ENCODE measurements at places on chromosomes 6 and 20.

- DNase-seq, result no peak
Measured at GRCh38 chr6:69128411-69128810, 493.3 kb downstream of the ADGRB3 start.

GRCh38 chr20:39876976-39877635, 811.9 kb downstream of the MAFB start:
- DNase-seq, result peak; percentile 51

GRCh38 chr6:117666881-117667280, 8.4 kb upstream of the NUS1 start:
- DNase-seq, result no peak

- no peak for DNase-seq
Measured at GRCh38 chr20:43736588-43737158, 9.9 kb upstream of the GTSF1L start.

DNA sequence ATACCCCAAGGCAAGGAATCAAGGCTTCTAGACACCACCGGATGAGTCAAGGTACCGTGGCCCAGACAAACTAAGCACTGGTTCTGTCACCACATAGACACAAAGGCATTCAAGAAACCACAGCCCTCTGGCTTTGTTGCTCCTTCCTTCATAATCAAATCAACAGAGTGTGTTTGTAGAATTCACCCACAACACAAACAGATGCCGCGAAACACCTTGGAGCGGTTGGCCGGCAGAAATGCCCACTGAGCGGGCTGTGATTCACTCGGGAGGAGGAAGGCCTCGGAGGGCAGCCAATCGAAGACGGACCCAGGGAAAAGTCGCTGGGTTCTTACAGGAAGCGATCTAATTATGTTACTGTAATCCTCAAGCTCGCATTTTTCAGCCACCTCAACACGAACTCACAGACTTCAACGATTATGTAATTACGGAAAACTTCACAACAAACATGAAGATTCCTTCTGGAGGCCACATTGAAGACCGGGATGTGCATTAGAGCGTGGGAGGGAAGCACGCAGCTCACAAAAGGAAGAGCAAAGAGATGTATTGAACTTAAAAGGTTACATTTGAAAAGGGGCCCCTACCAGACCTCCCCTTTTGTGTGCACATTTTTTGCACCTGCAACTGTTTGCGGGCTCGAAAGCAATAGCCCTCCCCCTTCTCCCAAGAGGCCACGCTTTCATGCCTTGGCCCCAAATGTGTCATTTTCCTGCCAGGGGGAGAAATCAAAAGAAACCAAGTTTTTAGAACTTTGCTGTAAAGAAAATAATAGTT, 184.7 kb upstream of the PREP start:
- no peak for DNase-seq

- no peak for DNase-seq
Measured at GRCh38 chr6:14451594-14452374, 334.2 kb downstream of the CD83 start.

- DNase-seq, result no peak
Measured at GRCh38 chr20:12598894-12599293, 409.9 kb upstream of the SPTLC3 start.

GRCh38 chr6:155276638-155277037, 12.8 kb downstream of the CLDN20 start:
- no peak for DNase-seq

DNA sequence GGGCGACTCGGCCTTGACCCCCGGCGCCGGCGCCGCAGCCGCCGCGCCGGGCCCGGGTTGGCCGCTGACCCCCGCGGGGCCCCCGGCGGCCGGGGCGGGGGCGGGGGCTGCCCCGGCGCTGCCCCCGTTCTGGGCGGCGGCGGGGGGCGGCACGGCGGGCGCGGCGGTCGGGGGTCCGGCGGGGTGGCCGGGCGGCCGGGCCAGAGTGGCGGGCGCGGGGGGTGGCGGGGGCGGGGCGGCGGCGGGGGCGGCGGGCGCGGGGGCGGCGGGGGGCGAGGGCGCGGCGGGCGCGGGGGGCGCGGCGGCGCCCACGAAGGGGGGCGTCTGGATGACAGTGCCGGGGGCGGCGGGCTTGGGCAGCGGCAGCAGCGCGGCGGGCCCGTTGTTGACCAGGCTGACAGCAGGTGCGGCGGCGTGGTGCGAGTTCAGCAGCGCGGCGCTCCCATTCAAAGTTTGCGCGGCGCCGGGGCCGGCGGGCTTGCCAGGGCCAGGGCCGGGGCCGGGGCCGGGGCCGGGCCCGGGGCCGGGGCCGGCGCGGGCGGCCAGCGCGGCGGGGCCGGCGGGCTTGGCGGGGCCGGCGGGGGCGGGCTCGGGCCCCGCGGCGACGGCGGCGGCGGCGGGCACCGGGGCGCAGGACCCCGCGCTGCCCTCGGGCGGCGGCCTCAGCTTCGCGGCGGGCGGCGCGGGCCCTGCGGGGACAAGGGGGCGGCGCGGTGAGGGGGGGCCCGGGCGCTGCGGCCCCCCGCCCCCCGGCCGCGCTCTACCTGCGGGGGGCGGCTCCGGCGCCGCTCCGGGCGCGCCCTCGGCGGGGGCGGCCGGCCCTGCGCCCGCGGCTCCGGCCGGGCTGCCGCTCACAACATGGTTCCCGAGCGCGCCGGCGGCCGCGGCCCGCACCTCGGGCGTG, 659 bp downstream of the TAF4 start:
- DNase-seq, result no peak

DNA sequence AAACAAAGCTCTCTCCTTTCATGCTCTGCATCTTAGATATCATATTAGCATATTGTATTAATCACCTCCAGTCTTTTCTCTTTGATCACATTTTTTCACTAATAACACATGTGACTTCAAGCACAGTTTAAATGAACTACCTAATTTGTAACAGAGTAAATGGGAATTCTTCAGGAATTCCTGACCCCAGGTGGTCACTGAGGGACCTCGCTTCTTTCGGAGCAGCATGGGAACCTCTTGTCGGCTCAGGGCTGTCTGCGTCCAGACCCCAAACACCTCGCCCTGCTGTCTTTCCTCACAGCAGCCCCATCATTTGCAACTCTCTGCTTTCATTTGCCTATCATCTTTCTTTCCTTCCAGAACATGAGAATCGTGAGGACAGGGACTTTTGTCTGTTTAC, 103.5 kb downstream of the DACT2 start:
- no peak for DNase-seq

DNA sequence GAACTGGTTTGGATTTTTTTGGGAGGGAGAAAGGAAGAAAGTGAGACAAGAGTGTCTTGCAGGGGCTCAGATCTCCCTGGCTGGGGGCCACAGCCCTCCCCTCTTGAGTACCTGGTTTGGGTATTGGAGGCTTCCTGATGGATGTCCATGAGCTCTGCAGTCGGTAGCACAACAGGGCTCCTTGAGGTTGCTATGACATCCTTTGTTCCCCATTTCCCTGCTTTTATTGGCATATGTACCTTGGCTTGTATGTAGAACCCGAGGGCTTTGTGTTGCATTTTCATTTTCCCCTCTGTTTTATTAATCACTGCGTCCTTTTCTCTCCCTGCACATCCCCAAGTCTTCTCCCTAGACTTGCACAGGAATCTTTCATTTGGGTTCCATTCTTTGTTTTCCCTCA, 355.5 kb upstream of the TSHZ2 start:
- DNase-seq, result no peak

DNA sequence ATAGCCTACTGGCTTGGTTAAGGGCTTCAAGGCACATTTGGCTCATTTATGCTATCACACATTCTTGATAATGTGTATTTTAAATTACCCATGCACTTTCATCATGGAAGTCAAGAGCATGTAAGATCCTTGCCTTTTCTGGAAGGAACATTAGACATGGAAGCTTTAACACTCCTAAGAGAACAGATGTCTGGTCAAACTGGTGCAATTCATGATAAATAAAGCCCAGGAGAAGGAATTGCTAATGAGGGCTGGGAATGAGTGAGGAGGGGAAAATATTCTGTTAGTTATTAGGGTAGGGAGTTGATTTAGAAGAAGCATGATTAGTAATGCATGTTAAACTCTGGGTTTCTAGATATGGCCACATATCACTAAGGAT, 688.6 kb upstream of the CITED2 start:
- DNase-seq, result no peak

DNA sequence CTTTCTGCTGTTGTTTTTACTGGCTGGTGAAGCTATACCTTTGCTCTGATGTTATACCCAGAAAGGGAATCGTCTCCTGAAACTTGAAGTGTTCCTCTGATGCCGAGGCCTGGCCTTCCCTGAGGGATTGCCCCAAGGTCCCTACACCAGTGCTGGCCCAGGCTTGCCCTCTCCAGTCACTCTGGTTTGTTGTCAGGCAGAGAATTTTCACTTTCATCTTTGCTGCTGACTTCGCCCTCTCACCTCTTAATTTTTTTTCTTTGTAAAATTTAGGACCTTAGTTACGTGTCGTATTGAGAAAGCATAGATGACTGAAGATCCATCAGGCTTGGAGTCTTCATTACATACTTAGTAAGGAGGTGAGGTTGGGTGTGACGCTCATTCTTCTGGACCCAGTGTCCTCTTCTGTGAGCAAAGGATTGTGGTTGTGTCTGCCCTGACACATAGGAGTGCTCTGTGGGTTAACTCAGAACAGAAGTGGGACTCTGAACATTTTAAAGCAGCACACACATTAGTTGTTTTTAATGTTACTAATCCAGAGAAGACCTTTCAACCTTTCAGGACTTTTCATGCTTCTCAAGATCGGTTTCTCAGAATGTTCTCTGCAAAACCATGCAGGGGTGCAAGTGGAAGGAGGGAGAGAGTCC, 45.4 kb downstream of the TULP4 start:
- DNase-seq, result no peak

DNA sequence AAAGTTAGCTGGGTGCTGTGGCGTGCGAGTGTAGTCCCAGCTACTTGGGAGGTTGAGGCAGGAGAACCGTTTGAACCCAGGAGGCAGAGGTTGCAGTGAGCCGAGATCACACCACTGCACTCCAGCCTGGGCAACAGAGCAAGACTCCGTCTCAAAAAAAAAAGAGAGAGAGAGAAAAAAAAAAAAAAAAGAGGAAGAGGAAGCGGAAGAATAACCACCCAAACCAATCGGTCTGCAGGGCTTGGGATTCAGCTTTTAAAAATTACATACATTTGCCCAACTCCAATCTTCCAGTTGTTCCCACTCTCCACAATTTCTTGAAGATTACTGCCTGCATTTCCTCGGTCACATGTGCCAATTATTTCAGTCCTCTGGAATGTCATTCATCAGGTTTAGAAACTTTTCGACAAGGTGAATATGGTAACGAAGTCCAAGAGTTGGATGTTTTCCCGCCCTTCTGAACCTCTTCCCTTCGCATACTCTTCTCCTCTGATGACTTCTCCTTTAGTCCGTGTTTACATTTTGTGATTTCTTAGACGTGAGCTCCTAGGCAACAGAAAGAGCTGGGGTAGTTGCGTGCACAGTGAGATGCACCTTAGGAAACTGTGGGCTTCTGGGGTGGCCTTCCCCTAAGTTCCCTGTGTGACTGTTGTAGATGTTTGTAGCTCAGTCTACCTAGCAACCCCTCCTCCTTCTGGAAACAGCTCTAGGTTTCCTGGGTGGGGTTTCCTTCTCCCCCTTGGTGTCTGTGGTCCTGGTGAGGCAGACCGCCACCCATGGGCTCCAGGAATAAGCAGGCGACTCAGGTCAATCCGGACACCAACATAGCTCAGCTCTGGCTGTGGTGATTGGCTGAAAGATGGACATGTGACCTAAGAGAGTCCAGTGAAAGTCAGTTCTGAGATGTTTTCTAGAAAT, 63.0 kb upstream of the NCOA3 start:
- DNase-seq, result no peak

DNA sequence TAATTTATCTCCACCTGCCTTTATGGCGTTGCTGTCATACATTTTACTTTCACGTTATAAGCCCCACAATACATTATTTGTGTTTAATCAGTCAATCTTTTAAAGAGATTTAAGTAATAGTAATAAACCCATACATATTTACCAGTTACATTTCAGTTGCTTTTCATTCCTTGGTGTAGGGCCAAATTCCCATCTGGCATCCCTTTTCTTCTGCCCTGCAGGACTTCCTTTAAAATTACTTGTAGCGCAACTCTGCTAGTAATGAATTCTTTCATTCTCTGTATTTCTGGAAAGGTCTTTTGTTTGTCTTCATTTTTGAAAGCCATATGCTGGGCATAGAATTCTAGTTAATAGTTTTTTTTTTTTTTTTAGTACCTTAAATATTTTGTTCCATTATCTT, 24.9 kb downstream of the ZNF334 start:
- no peak for DNase-seq

DNA sequence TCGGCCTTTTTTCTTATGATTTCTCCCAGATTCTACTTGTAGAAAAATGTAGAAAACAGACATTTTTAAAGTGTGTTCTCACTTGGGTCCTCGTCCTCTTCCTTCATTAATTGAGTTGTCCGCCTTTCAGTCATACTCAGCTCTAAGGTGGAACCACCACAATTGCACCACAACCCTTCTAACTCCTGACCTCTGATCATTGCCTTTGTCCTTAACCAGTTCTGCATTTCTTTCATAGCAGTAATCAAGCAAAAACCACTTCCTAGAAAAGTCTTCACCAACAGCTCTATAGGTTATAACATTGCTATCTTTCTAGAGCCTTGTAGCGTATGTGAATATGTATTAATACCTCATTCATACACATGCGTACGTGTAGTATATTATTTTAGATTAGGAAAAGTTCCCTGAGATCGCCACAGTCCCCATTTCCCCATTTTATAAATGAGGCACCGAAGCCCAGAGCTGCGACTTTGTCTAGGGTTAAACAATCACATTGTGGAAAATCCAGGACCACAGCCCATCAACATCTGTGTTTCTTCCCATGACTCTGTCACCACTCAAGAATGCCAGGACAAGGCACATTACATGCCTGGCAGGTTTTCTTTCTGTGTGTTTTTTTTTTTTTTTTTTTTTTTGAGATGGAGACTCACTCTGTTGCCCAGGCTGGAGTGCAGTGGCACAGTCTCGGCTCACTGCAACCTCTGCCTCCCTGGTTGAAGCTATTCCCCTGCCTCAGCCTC, 175.5 kb downstream of the BTBD3 start:
- no peak for DNase-seq

DNA sequence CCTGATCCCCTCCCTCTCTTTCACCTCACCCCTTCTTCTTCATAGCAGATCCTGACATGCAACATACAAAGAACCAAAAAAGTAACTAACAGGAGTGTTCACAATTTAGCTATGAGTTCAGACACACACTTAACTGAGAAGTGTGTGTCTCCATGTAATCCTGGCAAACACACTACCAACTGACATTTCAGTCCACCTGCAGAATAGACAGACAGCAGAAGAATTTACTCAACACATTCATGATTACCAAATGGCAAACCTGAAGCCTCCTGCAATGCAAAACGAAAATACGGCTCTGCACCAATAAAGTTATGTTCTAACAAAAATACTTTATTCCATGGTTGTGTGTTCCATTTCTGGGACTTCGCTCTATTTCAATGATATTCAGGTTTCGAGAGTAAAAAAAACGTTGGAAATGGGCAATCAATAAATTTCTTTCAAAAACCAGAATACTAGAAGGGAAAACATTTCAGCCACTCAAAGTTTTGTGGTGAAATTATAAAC, 2.6 kb downstream of the BACH2 start:
- DNase-seq, result peak; percentile 4
